Ovary (tissue), 10 donors: ENCODE measurements at places on chromosomes 3 and 15. TPM values are rescaled to one million over a fixed set of nuclear protein-coding genes. Genes with fewer than 3 reads are reported as not detected.

- DNase-seq, result no peak
These were observed 55.8 kb downstream of the POLR2M start for GRCh38 chr15:57762302-57762701.

DNA sequence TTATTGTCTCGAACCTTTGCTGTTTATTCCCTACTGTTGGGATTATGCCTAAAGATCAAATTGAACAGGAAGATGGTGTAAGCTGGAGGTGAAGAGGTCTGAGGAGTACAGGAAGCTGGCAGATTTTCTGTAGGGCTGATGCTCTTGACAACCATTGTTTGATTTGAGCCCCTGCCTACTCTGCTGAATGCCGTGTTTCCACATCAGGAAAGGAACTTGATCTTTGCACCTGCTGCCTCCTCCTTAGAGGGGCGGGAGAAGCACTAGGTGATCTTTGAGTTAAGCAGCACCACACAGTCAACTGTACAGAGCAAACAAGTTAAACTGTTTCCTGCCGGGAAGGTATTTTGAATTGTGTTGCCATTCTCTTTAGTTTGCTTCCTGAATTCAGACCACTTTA, 364.6 kb upstream of the EPHA6 start:
- no peak for DNase-seq

DNA sequence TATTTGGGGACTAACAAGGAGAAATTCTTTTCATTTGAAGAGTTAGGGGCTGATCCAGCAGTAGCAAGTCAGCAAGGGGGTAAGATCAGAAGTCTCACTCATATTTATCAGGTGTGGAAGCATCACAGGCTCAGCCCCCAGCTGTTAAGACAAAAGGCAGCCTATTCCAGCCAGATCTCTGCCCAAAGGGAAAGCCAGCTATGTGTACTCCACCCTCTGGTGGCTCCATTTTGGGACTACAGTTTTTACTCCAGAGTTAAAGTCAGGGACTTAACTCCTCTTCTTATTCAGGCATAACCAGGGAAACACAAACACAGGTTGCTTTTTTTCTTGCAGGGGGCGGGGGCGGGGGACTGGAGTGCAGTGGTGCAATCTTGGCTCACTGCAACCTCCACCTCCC, 19.2 kb downstream of the UBP1 start:
- no peak for DNase-seq

- DNase-seq, result no peak
These were observed 72.7 kb upstream of the CHRNA7 start for GRCh38 chr15:31957581-31957980.

GRCh38 chr15:69699096-69699495, 246.5 kb downstream of the RPLP1 start:
- DNase-seq, result no peak

GRCh38 chr3:23704298-23704697, 101.5 kb upstream of the UBE2E1 start:
- DNase-seq, result no peak

GRCh38 chr3:128007033-128007424, 45.2 kb upstream of the SEC61A1 start:
- no peak for DNase-seq

DNA sequence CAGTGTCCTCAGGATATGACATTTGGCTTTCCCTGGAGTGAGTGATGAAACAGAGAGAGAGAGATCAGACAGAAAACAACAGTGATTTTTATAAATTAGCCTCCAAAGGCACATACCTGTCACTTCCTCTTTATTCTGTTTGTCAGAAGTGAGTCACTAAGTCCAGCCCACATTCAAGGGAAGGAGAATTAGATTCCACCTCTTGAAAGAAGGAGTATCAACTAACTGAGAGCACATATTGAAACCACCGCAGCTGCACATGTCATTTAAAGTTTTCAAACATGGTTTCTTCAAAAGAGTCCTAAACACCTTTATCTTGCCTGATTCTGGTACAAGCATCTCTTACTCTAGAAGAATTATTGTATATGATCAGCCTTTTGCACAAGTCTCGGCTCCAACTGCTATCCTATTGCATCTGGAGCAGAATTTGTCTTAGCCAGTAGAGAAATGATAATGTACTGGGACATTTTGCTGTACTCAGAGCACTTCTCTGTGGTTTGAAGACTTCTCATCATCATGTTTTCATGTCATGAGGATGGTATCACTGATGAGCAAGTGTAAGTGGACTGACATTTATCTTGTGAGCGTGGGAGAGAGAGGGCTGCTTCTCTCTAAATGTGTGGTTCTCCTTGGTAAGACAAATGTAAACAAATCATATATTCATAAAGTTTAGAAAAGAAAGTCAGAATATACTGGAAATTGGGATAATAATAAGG, 338.9 kb upstream of the CFAP20DC start:
- no peak for DNase-seq

- DNase-seq, result no peak
These were observed 25.8 kb downstream of the PLA2G4D start for GRCh38 chr15:42068601-42069000.

DNA sequence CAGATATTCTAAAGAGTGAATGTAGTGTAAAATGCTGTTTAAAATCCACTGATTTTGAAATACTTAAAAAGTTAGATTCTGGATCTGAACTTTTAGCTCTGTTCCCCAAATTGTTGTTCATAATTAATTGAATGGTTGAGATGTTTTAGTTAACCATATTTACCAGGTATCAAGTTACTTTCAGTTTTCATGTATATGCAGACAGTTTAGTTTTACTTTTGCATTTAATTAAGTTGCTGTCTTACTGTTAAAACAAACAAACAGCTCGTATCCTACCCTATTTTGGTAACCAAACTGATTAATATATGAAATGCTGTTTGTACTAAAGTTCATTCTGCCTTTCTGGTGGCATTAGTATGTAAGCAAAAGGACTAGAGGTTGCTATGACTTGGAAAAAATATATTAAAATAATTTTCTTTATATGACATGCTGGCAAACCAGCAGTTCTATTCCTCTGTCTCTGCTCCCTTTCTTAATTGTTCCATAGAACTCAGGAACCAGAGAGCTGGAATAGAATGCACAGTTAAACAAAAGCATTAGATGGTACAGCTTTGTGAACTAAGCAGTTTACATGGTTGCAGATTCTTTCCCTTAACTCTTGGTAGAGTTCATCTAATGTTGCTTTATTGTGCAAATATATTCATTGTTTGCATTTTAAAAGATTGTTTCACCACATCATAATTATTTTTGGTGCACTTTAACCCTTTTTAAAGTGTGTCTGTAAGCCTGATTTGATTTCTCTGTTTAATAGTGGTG, 39.5 kb upstream of the SCAANT1 start:
- no peak for DNase-seq

GRCh38 chr3:107589454-107589853, 66.7 kb downstream of the BBX start:
- no peak for DNase-seq

- no peak for DNase-seq
These were observed 80.6 kb downstream of the GTF2E1 start for GRCh38 chr3:120823156-120823555.

GRCh38 chr15:66772604-66773128, 70.6 kb downstream of the SMAD6 start:
- no peak for DNase-seq

- no peak for DNase-seq
These were observed 76.3 kb downstream of the VGLL3 start for GRCh38 chr3:86914670-86915069.

GRCh38 chr3:149487598-149488197, 13.2 kb downstream of the TM4SF4 start:
- DNase-seq, result no peak

DNA sequence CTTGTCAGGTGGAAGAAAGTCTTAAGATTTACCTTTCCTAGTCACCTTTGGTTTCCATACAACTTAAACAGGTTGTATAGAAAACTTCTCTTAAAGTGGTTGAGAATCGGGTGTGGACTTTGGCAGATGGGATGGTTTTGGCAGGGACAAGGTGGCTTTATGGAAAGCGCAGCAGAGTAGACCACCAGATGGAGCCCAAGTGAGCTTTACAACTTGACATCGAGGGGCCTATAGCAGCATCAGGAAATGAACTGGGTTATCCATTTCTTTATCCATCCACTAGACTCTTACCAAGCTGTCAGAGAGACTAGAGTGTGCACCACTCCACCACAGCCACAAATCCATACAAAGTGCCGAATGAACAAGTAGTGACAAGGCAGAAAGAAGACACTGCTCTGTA, 85.3 kb upstream of the MBNL1 start:
- peak; percentile 36 for DNase-seq

DNA sequence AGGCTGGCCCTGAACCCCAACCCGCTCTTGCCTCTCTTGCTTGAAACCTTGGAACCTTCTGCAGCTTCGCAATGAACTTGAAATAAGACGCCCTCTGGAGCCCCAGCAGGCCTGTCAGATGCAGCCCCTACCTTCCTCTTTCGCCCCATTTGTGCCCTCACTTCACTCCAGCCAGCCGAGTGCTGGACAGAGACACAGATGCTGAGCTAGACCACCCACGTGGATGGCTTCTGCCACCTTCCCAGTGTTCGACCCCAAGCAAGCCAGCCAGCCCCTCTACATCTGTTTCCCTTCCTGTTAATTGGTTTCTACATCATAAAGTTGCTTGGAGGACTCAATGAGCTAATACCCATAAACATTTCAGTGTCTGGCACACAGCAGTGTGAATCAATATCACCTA, 23.8 kb upstream of the SNRPA1 start:
- DNase-seq, result no peak

DNA sequence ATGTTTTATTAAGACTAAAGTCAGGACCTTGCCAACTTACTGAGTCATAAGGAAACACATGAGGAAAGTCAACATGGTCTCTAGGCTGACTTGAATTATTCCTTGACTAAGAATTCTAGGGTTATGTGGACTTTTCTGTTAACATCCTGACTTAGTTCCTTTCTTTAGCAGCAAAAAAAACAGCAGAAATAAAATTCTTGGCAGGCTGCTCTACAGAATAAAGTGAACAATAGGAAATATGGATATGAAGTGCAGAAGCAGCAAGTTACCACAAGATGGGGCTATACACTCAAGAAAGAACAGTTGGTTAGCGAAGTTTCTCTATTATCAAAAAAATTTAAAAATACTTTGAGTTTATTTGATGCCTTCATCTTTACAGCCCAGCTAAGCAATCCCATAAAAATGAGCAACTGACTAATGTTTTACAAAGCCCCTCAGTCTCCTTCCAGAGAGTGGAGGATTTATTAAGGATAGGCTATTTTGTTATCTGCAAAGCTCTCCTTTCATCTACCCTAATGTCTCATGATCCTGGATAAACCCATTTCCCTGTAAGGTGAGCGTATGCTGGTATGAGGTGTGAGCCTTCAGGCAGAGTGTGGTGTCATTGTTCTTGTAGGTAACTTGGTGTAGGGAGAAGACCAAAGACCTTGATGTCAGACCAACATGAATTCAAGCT, 23.1 kb upstream of the MCCC1 start:
- DNase-seq, result no peak

- no peak for DNase-seq
These were observed 46.5 kb downstream of the SYNPR start for GRCh38 chr3:63324621-63325020.

GRCh38 chr15:77578641-77579372, 53.9 kb downstream of the LINGO1 start:
- DNase-seq, result no peak

- DNase-seq, result no peak
These were observed 631 bp downstream of the UBR1 start for GRCh38 chr15:43105077-43105736.

GRCh38 chr3:183954875-183955274, 62.8 kb downstream of the ABCC5 start:
- DNase-seq, result no peak

DNA sequence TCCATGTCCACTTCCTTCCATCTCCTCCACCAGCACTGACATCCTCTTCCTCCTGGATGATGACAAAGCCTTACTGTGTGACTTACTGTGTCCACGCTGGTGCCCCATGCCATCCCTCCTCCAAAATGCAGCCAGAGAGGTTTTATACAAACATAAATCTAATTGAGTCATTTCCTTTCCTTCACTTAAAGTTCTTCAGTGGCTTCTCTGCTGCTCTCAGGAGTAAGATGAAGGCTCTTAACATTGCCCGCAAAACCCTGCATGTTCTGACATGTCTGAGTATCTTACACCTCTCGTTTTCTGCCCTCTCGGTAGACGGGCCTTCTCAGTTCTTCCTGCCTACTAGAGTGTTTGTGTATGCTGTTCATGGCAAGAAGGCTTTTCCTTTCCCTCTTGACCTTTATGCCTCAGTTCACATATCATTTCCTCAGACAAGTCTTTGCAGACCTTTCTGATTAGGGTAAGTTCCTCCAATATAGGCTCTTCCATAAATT, 175.5 kb downstream of the CFAP20DC start:
- DNase-seq, result no peak

DNA sequence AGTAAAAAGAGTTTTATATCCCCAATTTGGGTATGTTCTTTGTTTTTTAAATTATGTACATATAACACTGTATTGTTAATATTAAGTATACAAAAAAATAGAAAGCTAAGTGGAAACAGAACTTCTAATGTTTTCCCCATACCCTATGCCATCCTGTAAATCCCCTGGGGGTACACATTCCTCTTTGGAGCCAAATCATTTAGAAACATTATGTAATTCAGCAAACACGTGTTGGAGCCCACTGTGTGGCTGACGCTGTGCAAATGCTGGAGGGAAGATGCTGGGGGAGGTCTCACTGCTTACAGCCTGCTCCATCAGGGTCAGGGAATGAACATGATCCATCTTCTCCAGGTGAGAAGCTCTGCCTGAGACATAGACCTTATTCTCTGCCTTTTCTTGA, 52.8 kb downstream of the CRTC3 start:
- no peak for DNase-seq

DNA sequence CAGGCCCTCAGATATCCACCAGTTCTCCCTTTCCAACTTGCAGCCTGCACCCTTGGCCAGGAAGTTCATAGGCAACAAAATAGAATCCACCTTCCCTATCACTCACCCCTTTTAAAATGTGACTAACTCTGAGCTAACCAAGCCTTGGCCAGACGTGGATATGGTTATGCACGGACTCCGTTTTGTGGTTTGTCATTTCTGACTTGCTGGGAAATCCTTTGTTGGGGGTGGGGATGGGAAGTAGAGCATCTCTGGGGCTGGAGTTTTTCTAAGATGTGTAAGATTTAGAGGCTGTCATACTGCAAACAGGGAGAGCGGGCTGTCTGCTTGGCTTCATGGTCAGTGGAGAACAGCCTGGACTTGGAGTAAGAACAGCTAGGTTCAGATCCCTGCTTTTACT, 62.6 kb downstream of the SMAD3 start:
- DNase-seq, result peak; percentile 37

The HESX1 gene
- total RNA-seq, result 0.51 TPM

The MYH15 gene
- total RNA-seq, result 0.10 TPM

The ATP13A4 gene
- total RNA-seq, result 0.43 TPM

The KNG1 gene
- total RNA-seq, result not detected

The PLSCR2 gene
- 0.27 TPM for total RNA-seq
